ENCODE measurements at places on chromosomes 1 and 21.

- DNase-seq, result no peak
These were observed 51.3 kb upstream of the SLC45A1 start for GRCh38 chr1:8266436-8267165.

- peak; percentile 31 for DNase-seq
These were observed 16.3 kb downstream of the ABCD3 start for GRCh38 chr1:94434365-94435045.

- no peak for DNase-seq
These were observed 127.7 kb upstream of the COL6A1 start for GRCh38 chr21:45853703-45854342.

- no peak for DNase-seq
These were observed 9.7 kb downstream of the SOAT1 start for GRCh38 chr1:179303200-179303785.

- no peak for DNase-seq
These were observed 311.7 kb upstream of the LRRC7 start for GRCh38 chr1:69256036-69256435.

DNA sequence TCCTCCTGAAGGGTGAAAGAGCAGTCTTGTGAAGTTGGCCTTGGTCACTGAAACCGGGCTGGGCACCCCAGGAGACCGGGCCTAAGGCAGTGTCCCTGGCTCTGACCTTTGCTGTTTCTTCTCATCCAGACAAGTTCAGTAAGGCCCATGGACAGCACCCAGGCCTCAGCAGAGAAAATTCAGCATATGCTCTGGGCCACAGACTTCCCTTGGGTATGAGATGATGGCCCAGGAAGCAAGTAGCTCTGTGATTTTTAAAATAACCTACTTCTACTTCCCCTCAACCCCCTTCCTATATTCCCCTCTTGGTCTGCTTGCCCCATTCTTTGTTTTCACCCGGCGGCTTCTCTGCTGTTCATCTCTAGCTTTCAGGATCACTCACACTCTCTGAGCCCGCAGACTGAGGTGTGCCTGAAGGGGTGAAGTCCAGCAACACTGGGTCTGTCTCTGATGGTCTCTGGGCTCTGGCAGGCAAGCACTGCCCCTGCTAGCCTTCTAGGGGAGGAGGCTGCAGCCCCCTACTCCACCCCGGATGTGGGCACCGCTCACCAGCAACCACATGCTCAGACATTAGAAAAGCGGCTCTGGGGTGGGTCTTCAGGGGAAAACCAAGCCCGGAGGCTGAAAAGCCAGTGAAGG lies 2.9 kb upstream of the GPR25 start:
- DNase-seq, result no peak

GRCh38 chr1:21961337-21961736 lies 15.5 kb upstream of the CELA3B start:
- no peak for DNase-seq

Data from ELR (cell line).